NT2/D1 (cell line): ENCODE measurements at places on chromosomes 6 and 20.

GRCh38 chr6:119022796-119023195, 55.7 kb downstream of the FAM184A start:
- no peak for DNase-seq

DNA sequence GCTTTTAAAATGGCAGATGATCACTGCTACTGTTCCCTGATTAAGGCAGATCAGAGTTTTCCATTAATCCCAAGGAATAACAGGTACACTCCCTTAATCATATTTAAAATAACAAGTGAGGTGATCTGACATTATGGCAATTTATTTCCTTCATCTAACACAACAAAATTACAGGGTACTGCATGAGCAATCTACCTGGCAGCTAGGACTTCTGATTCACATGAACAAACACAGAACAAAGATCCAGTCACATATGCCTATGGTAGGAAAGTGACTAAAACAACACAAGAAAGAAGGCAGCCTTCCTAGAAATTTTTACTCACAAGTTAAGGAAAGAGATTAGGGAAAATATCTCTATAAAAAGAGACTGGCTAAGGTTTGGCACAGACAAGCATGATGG, 33.2 kb downstream of the MAP7 start:
- DNase-seq: no peak

- no peak for DNase-seq
These were observed 7.6 kb upstream of the ADGRF4 start for GRCh38 chr6:47690791-47691190.

GRCh38 chr6:143060354-143060805, 309 bp upstream of the AIG1 start:
- DNase-seq: peak; percentile 42

GRCh38 chr6:72371473-72371872, 250.4 kb upstream of the KCNQ5 start:
- DNase-seq: no peak

GRCh38 chr6:89411145-89412070, 665 bp downstream of the RRAGD start:
- DNase-seq: no peak

- no peak for DNase-seq
These were observed 1.4 kb upstream of the FILIP1 start for GRCh38 chr6:75495011-75495410.

GRCh38 chr20:38231531-38232121, 28.9 kb downstream of the KIAA1755 start:
- DNase-seq: no peak

GRCh38 chr20:53547664-53548239, 45.9 kb downstream of the ZNF217 start:
- peak; percentile 54 for DNase-seq

GRCh38 chr6:155943635-155944034, 488.0 kb upstream of the NOX3 start:
- DNase-seq: no peak

- no peak for DNase-seq
These were observed 7.6 kb downstream of the GLP1R start for GRCh38 chr6:39056191-39056590.

GRCh38 chr6:18235524-18235923, 28.8 kb downstream of the DEK start:
- DNase-seq: no peak

GRCh38 chr6:170137911-170138910, 152.7 kb downstream of the DLL1 start:
- DNase-seq: no peak

DNA sequence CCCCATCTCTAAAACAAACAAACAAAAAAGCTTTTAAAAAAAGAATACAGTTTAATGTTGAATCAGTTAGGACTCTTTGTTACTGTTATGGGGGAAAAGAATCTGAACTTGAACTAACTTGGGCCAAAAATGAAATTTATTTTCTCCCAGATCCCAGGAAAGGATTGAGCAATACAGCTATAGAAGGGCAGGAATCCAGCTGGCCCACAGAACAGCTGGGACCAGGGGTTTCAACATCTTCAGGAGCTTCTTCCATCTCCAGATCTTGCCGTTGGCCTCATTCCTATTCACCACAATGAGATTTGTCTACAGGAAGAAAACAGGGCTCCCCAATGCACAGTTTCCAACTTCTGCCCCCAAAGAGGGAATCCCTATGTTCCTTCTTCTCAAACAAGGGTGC, 43.2 kb upstream of the AKAP12 start:
- no peak for DNase-seq

DNA sequence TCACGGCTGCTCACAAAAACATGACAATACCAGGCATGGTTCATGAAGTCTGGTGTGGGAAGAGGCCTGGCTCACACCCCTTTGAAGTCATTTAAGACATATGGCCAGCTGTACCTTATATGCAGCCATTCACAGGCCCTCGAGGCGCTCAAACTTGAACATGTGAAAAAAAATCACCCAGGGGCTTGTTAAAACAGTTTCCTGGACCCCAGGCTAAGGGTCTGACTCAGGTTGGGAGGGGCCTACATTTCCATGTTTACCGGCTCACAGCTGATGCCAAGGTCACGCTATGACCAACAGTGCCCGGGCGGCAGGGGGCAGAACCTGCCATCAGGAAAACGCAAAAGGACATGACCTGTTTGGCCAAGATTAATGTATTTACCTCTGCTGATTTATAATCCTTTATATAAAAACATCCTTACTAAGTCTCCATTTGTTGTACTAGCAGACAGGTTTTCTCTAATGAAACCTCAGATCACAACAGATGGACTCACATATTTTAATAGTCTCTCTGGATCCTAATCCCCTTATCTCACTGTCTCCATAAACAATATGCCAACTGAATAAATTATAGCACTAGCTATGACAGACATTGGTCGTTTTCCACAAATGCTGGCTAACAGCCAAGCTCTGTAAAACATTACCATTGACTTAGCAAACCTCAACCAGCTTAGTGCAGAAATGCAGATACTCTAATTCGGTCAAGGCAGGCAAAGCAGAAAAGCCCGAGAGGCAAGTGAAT, 19.9 kb downstream of the EZR start:
- no peak for DNase-seq

DNA sequence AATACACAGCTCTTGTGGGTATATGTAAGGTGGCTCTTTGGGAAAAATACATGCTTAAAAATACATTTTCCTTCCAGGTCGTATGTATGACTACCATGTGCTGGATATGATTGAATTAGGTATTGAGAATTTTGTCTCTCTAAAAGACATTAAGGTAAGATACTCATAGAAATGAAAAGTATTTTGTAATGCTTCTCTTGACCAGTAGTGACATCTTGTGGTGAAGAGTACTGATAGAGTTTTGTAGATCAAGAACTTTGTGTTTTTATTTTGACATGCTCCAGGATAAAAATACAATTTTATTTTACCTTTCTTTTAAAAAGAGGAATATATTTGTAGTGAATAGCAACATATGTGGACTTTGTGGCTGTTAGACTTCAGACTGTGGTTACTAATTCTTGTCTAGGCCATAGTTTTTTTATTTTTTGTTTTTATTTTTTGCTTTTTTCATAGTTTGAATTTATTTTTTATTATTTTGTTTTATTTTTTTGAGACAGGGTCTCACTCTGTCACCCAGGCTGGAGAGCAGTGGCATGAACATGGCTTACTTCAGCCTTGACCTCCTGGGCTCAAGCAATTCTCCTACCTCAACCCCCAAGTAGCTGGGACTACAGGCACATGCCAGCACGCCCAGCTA, 17.9 kb downstream of the RPF2 start:
- no peak for DNase-seq

- DNase-seq: no peak
These were observed 1139.3 kb downstream of the HACE1 start for GRCh38 chr6:103720393-103720792.

- no peak for DNase-seq
These were observed 17.7 kb upstream of the RIPOR3 start for GRCh38 chr20:50708845-50709635.

DNA sequence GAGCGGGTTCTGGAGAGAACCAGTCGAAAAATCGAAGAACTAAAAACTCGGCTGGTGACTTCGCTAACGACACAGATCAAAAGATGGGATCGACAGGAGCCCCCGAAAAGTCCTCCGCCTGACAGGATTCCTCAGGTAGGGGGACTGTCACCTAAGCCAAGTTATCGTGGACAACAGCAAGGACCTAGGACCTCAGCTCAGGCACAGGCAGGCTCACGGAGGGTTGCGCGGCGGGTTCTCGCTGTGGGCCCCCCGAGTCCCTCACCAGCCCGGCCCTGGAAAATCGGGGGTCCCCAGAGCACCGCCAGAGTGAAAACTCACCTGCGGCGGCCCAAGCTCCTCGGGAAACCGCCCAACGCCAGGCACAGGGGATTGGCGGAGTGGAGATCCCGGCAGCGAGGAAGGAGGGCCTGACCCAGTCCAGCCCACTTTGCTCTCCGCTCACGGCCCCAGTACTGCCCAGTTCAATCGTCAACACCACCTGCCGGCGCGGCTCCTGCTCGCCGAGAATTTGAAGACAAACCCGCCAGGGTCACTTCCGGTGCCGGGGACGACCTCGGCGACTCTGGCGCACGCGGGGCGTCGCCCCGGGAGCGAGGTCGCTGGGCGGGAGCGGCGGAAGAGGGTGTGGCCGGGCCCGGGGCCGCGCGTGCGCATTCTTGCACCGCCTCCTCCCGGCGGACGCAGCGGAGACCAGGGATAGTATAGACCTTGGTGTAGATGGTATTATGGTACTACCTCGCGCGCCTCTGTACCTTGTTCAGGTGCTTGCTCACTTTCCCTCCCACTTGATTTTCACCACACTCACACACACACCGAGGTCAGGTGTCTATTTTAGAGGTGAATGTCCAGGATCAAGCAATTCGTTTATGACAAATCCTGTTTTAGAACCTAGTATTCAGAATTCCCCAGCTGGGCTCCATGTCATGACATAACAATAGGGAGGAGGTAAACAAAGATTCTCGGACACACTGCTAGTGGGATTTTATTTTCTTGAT, at the start of gene KATNA1:
KATNA1 (minus strand) TSS at position 567 of the 998 bp plus-strand sequence. CDS start 10,167 bp downstream, outside the sequence.
- DNase-seq: peak; percentile 62

DNA sequence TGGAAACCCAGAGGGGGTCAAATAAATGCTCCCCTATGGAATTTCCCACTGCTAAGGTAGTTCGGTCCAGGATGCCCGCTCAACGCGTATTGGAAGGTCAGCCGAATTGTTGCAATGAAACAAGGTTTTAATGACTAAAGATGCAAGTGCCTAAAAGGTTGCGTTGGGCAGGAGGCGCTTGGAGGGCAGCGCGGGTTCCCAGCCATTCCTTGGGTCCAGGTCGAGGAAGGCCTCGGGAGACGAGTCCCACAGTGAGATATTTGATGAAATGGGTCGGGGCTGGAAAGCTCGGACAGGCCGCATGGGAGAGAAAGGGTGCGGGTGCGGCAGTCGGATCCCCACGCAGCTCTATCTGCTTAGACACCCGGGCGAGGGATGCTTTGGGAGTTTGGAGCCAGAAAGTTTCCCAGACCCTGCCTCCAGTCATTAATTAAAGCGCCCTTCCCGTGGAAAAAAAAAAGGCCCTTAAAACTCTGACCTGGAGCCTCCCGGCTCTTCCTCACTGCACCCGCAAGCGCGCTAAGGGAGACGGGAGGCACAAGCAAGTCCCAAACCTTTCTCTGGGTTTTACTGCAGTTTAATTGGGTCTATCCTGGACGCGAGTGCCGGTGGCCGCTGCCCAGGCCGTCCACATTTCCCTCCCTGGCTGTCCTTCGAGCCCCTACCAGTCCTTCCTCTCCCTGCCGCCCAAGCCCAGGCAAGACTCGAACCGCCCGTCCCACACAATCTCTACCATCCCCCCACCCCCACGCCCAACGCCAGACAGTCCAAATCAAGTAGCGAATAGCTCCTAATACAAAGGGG, 24.2 kb downstream of the TFAP2A start:
- DNase-seq: no peak

GRCh38 chr6:93105017-93105416, 314.3 kb downstream of the EPHA7 start:
- DNase-seq: no peak

DNA sequence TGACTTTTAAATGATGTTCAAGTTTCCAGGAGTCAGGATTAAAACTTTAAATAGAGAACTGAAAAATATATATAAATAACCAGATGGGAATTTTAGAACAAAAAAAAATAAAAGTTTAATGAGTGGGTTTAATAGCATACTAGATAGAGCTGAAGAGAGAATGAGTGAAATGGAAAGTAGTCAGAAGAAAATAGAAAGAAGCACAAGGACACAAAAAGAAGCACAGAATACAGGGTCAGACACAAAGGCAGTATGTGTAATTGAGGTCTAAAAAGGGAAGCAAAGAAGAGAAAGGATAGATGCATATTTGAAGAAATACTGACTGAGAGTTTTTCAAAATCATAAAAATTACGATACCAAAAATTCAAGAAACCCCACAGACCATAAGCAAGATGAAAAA, 159.8 kb upstream of the FERMT1 start:
- DNase-seq: no peak

GRCh38 chr6:80622641-80623040, 516.2 kb downstream of the BCKDHB start:
- DNase-seq: no peak

GRCh38 chr6:136085370-136086115, 164.6 kb downstream of the MTFR2 start:
- no peak for DNase-seq

- no peak for DNase-seq
These were observed 919.6 kb upstream of the MAP3K7 start for GRCh38 chr6:91506509-91506908.

- DNase-seq: no peak
These were observed 4.0 kb downstream of the PPP1R18 start for GRCh38 chr6:30682143-30683117.

GRCh38 chr6:14354919-14355572, 237.5 kb downstream of the CD83 start:
- no peak for DNase-seq

- no peak for DNase-seq
These were observed 18.0 kb upstream of the DSE start for GRCh38 chr6:116352515-116353471.

- DNase-seq: no peak
These were observed 562 bp downstream of the TRIM39 start for GRCh38 chr6:30327232-30327746.

- no peak for DNase-seq
These were observed 42.0 kb downstream of the UQCC1 start for GRCh38 chr20:35369804-35370203.

DNA sequence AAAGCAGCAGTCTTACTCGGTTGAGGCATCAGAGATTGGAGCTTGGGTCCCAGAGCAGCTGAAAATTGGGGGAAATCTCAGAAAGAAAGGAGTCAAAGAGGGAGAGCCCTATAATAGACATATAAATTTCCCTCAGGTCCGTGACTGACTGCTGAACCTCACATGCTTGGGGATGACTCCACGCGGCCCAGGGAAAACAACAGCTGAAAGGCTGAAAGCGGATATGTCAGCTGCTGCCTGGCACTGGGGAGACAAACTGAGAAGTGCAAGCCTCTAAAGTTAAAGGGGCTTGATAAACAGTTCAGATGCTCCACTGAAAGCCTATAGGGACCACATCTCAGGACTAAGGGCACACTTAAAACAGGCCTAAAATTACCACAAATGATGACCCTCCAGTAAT, 255.9 kb upstream of the RIN2 start:
- no peak for DNase-seq

GRCh38 chr20:61769286-61769832, 296.3 kb downstream of the TAF4 start:
- DNase-seq: no peak
